Right ventricle myocardium inferior (tissue), 1 donor: ENCODE measurements at places on chromosomes 16 and 17.

GRCh38 chr17:1773696-1774181, 11.9 kb downstream of the SERPINF1 start:
- DNase-seq: peak; percentile 58

DNA sequence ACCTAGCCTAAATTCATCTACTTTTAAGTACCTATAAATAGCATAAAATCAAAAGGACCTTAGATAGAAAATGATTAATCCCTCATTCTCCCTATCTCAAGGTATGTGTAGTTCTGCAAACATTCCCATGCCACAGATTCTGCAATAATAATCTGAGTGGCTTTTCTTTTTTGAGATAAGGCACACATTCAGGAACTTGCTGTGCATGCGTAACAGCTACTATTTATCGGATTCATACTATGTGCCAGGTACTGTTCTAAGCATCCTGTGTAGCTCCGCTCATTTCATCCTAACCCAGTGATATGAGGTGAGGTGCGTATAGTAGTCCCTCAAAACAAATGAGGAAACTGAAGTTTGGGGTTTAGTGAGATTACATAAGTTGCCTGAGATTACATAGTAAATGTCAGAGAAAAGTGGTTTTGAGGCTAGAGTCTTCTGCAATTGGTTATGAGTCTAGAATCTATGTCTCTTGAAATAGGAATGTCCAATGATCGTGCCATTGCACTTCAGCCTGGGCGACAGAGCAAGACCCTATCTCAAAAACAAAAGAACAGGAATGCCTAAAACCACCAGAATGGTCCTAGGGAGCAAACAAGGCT, 2.0 kb upstream of the ZNF263 start:
- DNase-seq: no peak

DNA sequence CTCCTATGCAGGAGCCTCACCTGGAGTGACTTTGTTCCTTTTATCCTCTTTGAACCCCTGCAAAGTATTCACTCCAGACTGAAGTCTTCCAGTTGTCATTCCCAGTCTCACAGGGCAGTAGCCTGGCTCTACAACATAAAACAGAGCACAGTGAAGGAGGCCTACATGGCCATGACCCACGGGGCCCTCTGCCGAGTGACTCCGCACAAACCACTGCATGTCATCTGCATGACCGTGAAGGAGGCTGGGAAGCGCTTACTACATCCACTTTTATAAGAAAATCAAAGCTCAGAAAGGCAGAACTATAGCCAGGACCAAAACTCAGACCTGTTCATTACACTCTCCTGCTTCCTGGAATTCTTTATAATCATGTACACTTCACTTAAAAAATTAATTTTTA, 42.5 kb downstream of the BRD7 start:
- DNase-seq: no peak

GRCh38 chr16:3577302-3577752, at the start of gene NLRC3:
Gene NLRC3 (minus strand): TSS chr16:3577403. CDS start chr16:3565036, 12,367 bp downstream.
- DNase-seq: no peak

DNA sequence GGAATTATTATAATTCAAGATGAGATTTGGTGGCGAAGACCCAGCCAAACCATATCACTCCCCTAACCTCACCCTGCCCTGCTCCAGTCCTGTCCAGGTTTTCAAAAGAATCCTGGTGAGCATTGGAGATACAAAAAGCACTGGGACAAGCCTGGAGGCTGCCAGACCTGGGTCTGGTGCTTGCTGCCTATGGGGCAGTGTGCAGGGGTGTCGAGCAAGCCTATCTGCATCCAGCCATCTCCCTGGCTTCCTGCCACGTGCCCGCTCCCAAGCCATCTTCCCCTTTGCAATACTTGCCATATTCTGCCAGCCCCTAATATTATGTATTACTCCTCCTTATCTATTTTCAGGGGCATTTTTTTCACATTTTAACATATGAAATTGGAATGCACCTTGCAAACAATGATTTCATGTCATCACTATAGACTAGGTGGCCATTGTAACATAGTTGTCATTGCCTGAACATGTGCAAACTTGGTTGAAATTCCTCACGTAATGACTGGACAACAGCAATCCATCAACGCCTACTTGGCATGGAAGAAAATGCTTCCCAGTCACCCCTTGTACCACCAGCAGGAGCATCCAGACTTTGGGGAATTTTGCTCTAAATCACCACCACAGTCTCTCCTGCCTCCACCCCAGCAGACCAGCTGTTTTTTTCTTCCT, 8.1 kb upstream of the KDM8 start:
- DNase-seq: no peak

DNA sequence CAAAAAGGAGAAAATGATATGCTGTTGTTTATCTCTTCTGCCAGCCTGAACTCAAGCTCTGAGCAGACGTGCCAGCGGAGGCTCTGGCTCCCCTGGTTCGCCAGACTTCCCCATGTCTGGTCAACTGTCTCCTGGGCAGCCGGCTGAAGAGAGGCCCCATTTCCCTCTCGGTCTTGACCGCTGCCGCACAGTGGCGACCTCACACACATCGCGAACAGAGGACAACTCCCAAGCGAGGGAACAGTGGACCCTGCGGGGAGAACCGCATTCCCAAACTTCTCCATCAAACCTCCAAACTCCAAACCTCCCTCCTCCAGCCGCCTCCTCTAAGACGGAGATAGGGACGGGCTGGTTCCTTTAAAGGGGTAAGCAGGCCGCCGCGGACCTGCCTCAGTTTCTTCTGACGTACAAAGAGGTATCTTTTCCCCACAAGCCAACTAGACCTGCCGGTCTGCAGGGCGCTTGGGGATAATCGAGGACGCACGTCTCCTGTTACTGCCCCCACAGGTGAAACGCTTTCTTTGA, 24.9 kb upstream of the RFFL start:
- peak; percentile 80 for DNase-seq

- no peak for DNase-seq
Measured at GRCh38 chr17:39219647-39220154, 6.0 kb downstream of the STAC2 start.

- no peak for DNase-seq
Measured at GRCh38 chr16:27238591-27238990, 30.0 kb downstream of the NSMCE1 start.

DNA sequence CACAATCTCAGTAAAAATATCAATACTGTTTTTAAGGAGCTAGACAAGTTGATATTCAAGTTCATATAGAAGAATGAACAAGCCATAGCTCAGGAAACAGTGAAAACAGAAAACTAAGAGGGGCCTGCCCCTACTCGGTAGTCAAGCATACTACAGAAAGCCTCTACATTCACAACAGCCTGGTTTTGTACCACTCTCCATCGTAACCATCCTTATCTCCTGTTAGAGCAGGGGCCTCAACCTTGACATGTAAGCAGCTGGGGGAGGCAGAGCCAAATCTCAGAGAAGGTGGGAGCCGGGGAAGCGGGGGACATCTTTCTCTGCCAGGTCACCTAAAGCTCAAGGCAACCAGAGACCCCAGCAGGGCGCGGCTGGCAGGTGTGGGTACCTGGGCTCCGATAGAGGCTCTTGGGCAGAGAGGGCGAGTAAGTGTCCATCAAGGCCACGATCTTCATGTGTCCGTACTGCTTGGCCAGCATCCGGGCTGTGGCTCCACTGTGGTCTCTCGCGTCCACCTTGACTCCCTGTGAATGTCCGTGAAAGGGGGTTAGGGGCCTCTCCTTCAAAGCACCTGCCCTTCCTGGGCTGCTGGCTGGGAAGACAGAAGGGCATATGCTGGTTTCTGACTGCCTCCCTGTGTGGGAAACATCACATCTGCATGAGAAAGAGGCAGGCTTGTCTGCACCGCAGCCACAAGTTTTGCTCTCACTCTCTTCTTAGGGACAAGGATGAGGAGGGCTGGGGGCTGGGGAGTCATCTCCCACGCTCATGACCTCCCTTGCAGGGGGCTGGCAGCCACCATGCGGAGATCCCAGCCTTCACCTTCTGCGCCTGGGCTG, 20.2 kb downstream of the ANKS3 start:
- DNase-seq: no peak

GRCh38 chr17:30821871-30822723, 2.4 kb downstream of the CRLF3 start:
- no peak for DNase-seq

DNA sequence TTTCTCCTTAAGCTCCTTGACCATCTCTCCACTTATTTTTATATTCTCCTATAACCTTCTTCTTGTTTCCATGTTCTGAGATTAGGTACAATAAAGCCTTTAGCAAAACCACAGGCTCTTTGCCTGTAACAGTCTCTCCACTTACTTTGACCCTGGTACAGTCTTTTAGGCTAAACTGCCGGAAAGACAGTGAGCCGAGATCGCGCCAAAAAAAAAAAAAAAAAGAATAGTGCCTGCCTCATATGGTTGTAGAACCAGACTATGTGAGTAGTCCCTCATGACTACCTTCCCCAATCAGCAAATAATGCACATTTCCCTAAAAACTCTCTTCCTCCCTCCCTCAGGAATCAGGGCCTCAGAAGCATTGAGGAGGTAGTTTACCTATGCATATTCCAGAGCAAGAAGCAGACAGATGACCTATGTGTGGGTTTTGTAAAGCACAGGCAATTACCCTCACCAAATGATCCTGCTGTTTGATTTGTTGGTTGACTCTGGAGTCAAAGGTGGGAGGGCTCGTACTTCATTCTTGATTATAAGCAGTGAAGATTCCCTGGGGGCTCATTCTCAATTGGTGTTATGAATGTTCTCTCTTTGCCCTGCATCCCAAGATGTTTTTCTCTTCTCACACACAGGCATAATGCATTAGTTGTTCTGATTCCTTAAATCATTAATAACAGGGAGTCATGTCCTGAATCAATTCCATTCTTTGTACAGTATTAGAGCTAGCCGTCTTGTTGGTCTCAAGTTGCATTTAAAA, 8.9 kb upstream of the NME1 start:
- no peak for DNase-seq

GRCh38 chr17:80814491-80814890, 177.2 kb upstream of the CHMP6 start:
- no peak for DNase-seq

GRCh38 chr16:74749291-74750055, 25.1 kb downstream of the FA2H start:
- no peak for DNase-seq

DNA sequence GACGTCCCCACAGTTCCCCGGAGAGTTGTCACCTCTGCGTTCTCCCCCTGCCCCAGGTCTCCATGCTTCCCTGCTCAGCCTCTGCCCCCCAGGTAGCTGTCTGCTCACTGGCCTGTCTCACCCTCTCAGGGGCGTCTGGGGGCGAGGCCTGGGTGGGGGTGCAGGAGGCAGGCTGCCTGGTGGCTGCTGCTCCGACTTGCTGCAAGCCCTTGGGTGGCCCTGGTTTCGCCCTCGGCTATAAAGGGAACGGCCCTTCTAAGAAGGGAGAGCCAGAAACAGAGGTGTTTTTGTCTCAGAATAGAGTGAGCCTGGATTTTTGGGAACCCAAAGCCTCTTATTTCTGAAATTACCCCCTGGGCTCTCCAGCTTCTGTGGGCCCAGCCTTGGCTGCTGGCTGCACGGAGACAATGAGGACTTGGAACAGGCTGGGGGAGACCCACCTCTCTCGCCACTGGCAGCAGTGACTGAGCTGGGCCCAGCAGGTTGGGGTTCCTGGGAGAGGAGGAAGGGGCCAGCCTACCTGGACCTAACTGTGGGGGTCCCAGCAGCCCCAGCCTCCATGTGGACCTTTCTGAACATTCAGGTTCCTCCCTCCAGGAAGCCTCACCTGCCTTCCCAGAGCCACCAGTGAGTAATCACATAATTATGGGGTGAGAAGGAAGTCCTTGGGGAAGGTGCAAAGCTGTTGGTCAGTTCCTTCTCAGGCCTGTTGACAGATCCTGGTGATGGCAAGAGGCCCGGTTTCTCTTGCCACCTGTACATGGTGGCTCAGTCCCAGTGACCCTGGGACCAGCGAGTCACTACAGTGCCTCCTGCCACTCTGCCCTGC, 15.5 kb upstream of the SPNS2 start:
- peak; percentile 42 for DNase-seq

- DNase-seq: no peak
Measured at GRCh38 chr17:36135465-36135864, 31.8 kb downstream of the CCL4 start.

- DNase-seq: peak; percentile 78
Measured at GRCh38 chr17:47276868-47277267, 23.2 kb downstream of the ITGB3 start.

- no peak for DNase-seq
Measured at GRCh38 chr16:56788435-56788834, 58.5 kb downstream of the NUP93 start.

- DNase-seq: no peak
Measured at GRCh38 chr17:40360091-40360490, 4.4 kb downstream of the GJD3 start.

DNA sequence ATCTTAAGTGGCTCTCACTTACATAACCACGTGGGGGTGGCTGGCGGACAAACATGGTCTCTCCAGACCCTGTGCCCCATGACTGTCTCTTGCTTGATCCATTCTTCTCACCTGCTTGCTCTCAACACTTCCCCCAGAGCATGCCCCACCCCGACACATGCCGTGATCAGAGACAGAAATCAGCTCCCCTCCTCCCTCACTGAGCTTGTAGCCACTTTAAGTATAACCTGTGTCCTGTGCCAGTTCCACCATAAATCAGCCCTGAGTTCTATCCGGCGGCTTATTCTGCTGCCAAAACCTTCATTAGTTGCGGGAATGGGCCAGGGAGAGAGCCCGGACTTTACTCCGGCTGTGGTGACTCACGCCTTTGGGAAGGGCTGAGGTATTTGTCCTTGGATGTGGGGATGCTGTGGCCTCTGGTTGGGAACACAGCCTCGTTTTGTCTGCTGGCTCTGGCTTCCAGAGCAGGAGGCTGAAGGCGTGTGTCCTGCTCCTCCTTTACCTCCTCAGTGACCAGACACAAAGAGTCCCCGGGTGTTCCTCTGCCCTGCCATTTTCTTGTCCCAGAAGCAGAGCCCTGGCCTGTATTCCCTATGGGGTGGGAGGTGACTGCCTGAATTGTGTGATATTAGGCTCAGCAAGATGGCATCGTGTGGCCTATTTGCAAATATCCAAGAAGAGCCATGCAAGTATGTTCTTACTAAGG, 21.1 kb downstream of the ANKRD40 start:
- DNase-seq: peak; percentile 60

DNA sequence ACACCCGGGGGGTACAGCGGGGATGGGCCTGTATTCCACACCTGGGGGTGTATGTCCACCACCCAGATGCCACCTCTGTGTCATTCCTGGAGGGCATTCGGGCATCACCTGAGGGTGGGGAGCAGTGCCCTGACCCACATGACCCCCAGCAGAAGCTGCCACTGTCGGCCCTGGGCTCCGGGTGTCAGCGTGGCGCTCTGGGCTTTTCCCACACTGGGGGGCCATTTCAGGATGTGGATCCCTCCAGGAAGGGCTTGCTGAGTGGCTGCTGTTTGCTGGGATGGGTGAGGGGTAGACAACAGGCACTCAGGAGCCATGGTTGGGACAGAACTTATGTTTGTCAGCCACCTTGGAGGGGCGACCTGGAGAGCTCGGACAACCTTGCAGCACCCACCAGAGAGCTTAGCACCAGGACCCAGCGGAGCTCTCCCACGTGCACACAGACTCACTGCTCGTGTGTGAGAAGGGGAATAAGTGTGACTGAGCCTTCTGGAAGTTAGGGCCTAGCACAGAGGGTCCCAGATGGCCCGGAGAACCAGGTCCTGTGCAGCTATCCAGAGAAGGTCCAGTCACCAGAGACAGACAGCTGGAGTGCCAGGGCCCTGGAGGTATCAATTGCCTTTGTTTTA, 102.7 kb downstream of the METRNL start:
- peak; percentile 26 for DNase-seq
